ENCODE measurements at places on chromosomes 6 and 20.

DNA sequence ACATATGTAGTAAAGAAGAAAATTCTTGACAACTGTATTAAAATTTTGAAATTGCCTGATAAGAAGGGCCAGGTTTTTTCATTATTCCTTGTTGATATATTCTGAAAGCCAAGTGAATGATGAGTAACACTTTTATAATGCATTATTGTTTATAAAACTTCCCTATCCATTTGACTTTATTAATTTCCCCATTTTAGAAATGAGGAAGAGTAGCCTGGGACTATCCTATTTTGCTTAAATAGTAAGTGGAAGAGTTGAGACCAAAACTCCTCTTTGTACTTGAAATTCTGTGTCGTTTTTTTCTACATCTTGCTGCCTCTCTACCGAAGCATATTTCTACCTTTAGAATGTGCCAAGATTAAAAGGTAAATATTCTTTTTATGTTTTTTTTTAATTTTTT lies 39.7 kb downstream of the TRMT11 start:
- DNase-seq, result no peak

DNA sequence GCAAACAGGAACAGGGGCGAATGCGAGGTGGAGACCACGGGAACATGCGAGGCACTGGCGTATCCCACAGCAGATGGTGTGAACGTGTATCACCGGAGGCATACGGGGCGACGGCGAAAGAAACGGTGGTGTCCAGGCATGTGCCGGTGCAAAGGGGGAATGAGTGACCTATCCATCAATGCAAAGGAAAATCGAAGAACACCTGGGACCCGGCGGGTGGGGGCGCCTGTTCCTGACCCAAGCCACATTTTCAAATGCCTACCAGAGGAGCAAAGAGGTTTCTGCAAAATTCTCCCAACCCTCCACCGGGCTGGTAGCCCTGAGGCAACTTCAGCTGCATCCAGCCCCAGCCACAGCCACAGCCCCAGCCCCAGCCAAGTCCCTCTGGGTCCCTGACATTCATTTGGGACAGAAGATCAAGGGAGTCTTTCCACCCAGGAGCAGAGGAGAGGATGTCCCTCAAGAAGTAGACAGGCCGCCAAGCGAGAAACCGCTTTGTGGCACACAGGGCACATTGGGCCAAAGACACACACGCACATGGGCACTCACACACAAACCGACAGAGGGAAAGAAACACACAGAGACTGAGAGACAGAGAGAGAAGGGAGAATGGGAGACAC lies 164.0 kb upstream of the ZNF337 start:
- no peak for DNase-seq

- no peak for DNase-seq
Observed at GRCh38 chr6:81144346-81144745, 608.1 kb downstream of the TENT5A start.

GRCh38 chr6:155946860-155947259 lies 491.2 kb upstream of the NOX3 start:
- DNase-seq, result no peak

DNA sequence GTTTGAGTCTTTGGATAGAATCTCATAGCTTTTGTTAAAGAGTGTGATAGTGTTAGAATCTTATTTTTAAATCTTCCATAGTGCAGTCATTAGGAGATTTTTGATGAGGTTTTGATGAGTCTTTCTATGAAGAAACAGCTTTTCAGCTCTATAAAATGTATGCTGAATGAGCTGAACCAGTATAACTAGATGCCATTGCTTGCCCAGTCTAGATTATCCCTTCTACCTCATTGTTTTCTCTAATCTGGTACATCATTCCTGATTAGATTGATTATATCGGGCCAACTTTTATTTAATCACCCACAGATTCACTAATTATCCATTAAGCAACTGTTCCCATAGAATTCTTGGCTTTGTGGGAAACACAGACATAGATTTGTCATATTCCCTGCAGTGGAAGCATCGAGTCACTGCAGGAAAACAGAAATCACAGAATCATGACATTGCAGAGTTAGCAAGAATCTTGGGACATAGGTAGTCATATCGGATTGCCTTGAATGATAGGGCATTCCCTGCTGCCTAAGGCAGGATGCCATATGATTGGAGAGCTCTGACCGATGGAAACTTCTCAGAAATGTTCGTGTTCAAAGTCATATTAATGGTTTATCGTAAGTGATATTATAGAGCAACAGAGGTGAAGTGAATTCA lies 882.7 kb upstream of the FLRT3 start:
- DNase-seq, result no peak

DNA sequence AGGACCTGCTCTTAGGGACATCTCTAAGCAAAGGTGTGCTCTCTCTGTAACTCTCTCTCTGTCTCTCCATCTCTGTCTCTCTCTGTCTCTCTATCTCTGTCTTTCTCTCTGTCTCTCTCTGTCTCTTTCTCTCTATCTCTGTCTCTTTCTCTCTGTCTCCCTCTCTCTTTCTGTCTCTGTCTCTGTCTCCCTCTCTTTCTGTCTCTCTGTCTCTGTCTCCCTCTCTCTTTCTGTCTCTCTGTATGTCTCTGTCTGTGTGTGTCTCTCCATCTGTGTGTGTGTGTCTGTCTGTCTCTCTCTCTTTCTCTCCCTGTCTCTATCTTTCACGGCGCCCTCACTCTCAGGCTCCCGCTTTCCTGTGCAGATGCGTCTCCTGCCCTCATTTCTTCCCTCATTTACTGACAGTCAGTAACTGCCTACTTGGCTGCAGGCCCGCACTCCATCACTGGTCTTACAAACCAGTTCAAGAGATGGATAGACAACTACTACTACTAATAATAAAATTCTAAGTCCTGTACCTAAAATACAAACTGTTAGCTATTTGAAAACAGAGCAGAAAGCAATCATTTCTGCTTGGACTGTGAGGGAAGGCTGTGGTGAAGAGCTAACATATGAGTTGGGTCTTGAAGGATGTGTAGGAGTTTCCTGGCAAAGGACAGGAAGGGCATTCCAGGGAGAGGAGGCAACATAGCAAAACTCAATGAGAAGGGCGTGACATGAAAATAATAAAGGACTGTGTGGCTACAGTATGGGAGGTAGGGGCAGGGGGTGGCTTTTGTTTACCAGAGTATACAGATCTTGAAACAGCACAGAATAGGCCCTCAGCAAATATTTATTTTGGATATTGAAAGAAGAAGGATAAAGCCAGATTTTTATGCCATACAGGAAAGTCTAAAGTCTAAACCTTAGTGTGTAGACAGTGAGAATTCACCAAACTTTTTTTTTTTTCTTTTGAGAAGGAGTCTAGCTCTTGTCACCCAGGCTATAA lies 67.8 kb upstream of the TAB2 start:
- no peak for DNase-seq

- no peak for DNase-seq
Observed at GRCh38 chr6:151340219-151340978, 51.0 kb downstream of the ZBTB2 start.

GRCh38 chr6:137399881-137400443 lies 94.2 kb downstream of the OLIG3 start:
- DNase-seq, result no peak

- no peak for DNase-seq
Observed at GRCh38 chr6:89611666-89612065, 26.9 kb downstream of the LYRM2 start.

DNA sequence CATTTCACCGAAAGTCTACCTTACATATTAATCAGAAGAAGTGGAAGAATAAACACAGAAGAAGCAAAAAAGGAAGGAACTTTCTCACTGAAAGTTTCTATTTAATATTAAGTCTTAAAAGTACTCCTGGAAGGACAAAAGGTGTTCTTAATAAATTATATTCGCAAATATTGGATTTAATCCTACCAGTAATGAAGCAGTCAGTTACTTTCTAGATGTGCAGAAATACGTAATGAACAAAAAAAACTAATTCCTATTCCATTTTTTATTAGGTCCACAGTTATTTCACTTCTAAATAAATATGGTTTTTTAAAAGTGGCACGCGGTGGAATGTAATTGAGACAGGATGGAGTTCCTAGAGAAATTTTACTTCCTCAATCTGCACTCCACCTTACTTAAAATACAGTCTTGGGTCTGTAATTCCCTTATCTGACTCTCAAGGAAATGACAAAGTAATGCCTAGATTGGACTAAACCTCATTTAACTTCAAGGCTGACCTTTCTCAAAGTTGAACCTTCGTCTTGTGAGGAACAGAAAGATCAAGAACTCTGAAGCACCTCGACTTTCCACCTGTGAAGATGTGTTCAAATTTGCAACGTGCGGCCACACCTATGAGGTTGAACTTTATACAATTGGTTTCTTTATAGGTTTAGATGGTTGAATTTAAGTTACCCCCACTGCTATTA lies 1.1 kb upstream of the TRAM2 start:
- DNase-seq, result no peak

GRCh38 chr20:47392015-47392720 lies 35.7 kb upstream of the ZMYND8 start:
- DNase-seq, result no peak

- no peak for DNase-seq
Observed at GRCh38 chr20:62796699-62797491, 622 bp downstream of the MRGBP start.

- DNase-seq, result no peak
Observed at GRCh38 chr20:54980103-54980960, 504.9 kb downstream of the DOK5 start.

- no peak for DNase-seq
Observed at GRCh38 chr6:143525356-143525755, 13.8 kb upstream of the FUCA2 start.

GRCh38 chr6:113491376-113491775 lies 365.8 kb upstream of the MARCKS start:
- DNase-seq, result no peak

DNA sequence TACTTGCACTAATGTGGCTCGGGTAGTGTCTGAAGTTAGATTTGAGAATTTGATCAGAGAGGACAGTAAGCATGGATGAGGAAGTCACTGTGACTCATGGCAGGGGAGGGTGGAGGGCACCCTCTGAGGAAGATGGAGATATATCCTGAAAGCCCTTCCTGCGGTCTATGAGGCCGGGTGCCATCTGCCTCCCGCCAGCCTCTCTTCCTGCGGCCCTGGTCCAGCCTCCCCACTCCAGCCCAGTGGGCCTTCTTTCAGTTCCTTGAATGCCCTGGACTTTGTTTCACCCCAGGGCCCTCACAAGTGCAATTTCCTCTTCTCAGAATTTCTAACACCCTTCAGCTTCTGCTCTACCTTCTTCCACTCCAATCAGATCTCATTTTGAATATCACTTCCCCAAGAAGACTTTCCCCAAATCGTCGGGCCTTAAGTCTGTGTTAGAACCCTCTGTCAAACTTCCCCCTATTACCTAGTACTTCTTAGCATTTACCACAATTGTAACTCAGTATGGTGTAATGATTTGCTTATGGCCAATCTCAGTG lies 20.2 kb upstream of the TNFAIP3 start:
- no peak for DNase-seq

- DNase-seq, result no peak
Observed at GRCh38 chr6:105270511-105270910, 90.7 kb upstream of the POPDC3 start.

GRCh38 chr6:101001012-101001411 lies 119.9 kb upstream of the ASCC3 start:
- no peak for DNase-seq

DNA sequence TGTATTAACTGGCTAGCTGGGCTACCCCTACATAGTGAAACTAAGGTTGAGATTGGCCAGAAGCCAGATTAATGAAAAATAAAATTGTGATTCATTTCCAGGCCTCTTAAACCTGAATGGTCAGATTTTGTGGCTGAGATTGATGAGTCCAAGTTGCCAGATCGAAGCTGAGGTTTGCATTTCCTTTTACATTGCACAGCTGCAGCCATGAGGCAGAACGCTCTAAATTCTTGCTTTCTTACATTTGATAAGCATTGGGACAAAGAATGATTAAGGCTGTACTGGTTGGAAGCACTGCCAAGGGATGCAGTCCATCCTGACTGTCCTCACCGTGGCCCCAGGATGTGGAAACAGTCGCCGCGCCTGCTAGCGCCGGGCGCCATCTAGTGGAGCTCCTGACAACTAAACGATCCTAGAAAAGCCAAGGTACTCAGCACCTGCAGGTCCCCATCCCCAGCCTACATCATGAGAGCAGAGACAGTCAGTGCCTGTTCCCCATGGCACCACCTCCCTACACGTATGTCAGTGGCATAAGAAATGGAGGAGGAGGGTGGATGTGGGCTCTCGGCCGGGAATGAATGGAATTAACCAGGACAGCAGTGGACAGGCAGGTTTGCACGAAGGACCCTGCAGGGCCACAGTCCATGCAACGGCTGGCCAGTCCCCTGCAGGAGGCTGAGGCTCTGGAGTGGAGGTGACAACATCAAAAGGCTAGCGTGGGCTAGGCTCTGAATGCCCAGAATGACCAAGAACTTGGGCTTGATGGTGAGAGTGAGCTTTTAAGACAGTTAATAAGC lies 19.0 kb downstream of the PXDC1 start:
- DNase-seq, result peak; percentile 48

- no peak for DNase-seq
Observed at GRCh38 chr6:56363796-56364430, 116.5 kb upstream of the COL21A1 start.

DNA sequence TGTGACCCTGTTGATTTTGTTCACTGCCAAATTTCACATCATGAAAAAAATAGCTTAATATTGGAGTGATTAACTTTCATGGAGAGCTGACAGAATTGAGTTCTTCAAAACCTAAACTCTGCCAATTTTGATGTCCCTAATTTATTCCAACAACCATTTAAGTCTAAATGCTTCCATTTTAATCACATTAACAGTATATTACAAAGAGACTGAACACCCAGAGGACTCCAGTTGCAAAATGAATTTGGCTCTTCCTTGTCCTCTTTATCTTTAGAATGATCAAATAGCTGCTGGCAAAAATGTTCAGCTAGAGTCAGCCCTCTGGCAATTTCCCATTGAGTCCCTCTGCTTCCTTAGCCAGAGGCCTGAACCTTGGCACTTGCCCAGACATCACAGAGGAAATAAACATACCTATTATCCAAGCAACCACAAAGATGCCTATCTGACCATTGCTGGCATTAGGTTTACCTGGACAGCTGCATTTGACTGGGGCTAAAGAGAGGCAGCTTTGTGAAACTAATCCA lies 299.0 kb upstream of the STXBP5 start:
- no peak for DNase-seq

- DNase-seq, result no peak
Observed at GRCh38 chr20:25503936-25504335, 81.4 kb downstream of the NINL start.

GRCh38 chr6:18973251-18973650 lies 586.1 kb downstream of the RNF144B start:
- DNase-seq, result no peak

DNA sequence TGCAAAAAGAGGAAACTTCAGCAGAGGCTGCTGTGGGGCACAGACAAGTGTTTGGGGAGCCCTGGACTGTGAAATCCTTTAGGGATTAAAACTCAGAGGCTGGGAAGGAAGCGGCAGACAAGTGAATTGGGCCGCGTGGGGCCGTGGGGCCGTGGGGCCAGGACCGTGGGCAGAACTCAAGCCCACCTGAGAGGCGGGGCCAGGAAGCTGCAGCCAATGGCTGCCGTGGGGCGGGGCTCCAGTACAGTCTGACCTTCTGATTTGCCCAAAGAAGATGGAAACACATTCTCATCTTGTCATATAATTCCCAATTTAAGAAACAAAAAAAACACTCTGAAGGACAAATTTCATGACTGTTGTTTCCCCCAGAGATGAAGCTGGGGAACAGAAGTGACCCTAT lies 55.4 kb downstream of the ANKRD60 start:
- DNase-seq, result no peak

GRCh38 chr6:130720076-130720715 lies 107.0 kb upstream of the SMLR1 start:
- no peak for DNase-seq

Measured in stimulated activated CD4-positive, alpha-beta T cell treated with anti-CD3 and anti-CD28 coated beads, Interleukin-2, amount 100 ng/mL, for 4 hours (primary cell).